ENCODE measurements at places on chromosomes 2 and 18. TPM values are rescaled to one million over a fixed set of nuclear protein-coding genes. Genes with fewer than 3 reads are reported as not detected.
A peak's percentile ranks its signal among the peaks of the same experiment; 100 is the strongest.

DNA sequence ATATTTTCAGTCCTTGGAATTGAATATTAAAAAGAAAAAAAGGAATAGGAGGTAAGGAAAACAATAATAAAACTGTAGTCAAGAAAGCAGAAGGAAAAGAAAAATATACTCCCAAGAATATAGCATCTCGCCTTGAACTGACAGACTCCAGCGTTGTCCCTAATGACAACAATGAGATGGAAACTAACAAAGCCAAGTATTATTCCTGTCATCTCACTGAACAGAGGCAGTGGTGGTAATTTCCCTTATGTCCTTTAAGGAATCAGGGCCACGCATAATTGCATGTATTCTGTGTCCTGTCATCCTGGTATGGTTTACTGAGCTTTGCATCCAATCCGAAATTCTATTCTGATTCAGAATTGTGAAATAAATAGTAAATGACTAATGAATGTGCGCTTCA, 158.9 kb downstream of the LRRTM4 start:
- DNase-seq: no peak

DNA sequence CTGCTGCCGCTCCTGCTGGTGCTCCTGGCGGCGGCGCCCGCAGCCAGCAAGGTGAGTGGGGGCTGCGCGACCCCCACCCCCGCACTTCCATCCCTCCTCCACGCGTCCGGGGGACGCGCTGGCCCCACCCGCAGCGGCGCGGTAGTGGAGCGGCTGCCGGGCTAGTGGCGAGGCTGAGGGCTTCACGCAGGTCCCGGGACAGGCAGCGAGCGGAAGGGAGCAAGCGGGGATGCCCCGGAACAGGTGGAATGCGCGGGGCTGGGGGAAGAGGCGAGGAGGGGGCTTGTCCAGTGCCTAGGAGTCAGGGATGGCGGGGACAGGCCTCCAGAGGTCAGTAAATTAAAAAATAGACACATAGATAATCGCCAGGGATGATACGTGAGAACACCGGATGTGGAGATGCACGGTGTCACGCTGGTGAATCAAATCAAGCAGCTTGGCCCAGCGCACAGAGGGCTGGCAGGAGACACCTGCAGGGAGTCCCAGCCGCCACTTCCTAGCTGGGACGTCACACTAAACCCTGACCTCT, 403 bp downstream of the COL4A3 start:
- DNase-seq: peak; percentile 72

GRCh38 chr2:208698114-208698513, 291.5 kb downstream of the PTH2R start:
- DNase-seq: no peak

DNA sequence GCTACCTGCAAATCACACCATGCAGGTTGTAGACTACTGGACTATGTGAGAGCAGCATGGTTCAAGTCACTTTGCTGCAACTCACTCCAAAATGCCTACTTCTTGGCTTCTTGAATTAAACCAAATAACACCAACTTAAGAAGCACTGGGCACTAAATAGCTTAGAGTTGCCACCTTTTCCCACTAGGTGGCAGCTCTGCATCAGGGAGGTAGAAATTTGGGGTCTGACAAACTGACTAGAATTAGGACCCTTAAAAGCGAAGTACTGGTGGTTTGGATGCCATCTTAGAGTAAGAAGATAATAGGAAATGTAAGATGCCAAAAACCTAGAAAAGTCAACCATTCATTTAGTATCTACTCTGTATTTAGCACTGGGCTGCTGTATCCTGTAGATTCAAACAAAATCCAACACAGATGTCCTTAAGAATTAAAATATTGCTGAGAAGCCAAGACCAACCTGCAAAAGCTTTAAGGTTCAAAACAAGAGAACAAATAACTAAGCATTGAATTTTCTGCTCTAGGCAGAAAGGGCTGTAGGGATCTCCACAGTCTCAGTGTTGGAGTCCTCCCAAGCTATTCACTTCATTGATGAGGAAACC, 65.5 kb downstream of the CCBE1 start:
- no peak for DNase-seq

DNA sequence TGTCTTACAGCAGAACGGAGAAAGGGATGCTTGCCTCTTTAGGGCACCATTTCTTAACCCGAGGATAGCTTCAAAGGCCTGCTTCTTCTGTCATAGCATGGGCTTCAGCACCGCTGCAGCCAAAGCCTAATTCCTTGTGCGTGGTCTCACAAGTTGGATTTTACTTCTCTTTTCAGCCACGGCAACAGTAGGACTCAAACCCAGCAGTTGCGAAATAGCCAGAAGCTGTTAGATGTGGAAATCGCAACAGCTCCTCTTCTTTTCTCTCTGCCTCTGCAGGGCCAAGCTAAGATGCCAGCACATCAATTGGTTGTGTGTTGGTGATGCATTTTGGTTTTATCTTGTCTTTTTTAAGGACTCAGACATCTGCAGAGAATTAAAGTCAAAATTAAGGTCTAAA, 3.1 kb downstream of the NRXN1 start:
- no peak for DNase-seq

- no peak for DNase-seq
Measured at GRCh38 chr2:59734743-59735142, 818.7 kb downstream of the BCL11A start.

- DNase-seq: no peak
Measured at GRCh38 chr2:69686813-69687212, 43.3 kb upstream of the AAK1 start.

DNA sequence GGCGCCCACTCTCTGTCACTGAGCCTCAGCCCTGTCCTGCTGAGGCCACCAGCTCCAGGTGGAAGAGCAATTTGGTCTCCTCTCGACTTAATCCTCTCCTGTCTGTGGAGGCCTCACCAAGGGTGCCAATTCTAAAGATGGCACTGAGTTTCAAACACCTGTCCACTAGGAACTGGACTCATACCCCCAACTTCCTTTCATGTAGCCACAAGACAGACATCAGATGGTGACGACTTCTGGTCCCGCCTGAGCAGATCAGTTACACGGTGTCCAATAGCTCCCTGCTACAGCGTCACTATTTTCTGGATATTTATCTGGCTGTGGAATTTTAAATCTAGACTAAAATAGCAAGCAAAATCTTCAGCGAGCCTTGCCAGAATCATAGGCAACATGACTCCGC, 24.5 kb upstream of the SP5 start:
- no peak for DNase-seq

DNA sequence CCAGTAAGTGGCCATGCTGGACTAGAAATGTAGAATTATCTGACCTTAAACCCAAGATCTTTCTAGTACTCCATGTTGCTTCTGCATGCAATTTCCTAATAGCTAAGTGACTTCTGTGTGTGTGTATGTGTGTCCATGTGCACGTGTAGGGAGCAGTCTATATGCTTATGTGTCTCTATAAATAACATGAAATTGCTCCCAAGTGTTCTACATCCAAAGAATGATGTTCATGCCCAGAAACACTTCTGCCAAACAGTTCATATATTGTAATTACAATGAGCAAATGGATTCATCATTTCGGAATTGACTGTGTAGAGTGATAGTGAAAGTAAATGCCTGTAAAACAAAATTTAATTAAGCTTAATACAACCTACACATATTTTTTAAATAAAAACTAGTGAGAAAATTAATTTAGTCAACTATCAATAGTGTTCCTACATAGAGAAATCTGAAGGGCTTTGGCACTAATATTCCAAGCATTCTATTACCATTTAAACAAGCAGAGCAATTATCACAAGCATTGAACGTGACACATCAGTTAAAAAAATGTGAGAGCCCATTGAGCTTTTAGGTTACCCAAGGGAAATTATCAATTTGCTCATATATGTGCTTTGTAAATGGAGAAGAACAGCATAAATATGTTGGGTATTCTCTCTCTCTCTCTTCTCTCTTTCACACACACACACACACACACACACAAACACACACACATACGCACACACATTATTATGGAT, 1067.4 kb downstream of the CNTNAP5 start:
- DNase-seq: no peak

DNA sequence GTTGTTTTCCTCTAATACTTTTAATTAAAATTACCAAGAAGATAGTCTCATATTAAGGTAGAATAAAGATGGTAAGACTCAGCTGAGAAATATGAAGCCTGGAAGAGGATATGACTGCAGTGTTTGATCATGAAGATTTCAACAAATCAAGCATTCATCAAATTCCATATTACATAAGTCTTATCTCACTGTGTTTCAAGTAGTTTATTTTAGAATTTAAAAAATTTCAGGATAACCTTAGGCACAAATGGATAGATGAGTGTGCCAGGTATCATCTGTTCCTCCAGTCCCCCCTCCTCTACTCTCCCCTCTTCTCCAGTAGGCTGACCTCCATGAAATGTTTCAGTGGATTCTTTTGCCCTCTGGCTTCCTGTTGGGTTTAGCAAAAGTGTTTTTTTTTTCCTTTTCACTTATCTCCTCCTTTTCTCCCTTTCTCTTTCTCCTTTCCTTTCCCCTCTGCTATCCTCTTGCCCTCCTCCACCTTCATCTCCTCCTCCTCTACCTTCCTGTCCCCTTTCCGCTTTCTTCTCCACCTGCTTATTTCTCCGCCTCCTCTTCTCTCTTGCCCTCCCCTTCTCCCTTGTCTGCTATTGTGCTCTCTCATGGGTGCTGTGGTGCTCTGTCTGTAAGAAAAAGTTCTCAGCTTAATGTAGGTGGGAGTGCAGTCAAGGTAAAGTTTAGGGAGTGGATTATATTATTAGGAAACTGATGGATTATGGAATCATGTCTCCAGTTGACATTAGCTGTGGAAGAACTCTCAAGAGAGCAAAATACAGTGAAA, 72.8 kb downstream of the ABI2 start:
- DNase-seq: no peak

- DNase-seq: no peak
Measured at GRCh38 chr2:6341588-6342129, 524.0 kb downstream of the CMPK2 start.

- no peak for DNase-seq
Measured at GRCh38 chr2:222179592-222179991, 119.2 kb downstream of the PAX3 start.

- DNase-seq: no peak
Measured at GRCh38 chr18:35753306-35753910, 171.9 kb downstream of the GALNT1 start.

DNA sequence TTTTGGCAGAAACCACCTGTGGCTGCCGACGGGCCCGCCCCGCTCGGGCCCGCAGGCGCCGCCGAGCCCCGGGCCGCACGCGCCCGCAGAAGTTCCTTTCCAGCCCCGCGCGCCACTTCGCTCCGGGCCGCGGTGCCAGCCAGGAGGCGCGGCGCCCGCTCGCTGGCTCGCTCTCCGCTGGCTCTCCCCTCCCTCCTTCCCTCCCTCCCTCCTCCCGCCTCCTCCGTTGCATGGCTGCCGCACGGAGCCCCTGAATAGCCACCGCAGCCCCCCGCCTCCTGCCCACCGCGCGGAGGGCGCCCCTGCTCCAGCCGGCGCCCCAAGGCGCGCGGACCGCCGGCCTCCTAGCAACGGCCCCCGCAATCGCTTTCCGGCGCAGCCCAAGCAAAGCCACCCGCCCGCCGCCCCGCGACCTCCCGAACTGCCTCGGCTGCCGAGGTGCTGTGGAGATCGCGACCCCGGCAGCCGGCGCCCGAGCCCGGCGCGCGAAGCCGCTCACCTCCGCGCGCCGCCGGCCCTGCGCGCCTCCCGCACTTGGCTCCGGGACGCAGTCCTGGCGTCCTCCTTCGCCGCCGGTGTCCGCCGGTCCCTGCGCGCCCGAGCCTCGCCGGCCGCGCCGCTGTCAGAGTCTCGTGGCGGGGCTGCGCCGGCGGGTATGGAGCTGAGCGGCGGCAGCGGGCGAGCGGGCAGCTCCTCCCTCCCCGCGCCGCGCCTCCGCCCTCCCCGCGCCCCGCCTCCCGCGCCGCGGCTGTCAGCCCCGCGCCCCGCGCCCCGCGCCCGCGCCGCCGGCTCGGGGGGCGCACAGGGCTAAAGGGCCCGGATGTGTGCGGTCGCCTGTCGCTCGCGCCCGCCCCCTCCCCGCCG, at the start of gene ZBTB7C:
TSS of gene ZBTB7C (minus strand) at position 657 of the 864 bp plus-strand sequence.
- peak; percentile 77 for DNase-seq

- DNase-seq: no peak
Measured at GRCh38 chr2:174247474-174248186, 702 bp downstream of the OLA1 start.

- DNase-seq: no peak
Measured at GRCh38 chr18:8847066-8847755, 141.9 kb downstream of the MTCL1 start.

DNA sequence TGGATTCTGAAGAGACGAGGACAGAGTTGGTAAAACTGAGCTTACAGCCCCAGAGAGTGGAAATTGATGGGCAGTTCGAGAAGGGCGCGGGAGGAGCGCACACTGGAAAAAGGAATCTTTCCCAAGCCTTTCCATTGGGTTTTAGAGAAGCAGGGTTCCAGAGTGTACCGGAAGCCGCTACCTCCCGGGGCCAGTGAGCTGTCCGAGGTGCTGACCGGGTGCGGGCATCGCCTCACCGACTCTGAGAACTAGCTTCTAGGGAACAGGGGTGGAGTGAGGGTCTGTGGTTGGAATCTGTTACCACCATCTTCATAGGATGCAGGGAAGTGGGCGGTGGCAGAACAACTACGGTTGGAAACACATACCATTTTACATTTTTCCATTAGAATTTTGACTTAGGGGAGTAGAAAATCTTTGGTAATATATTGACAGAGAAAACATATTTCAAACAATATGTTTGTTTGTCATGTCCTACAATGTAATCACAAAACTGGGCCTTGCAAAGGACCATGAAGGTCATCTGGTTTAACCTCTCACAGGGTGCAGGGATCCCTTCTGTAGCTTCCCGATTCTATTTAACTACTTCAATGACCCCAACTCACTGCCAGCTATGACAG, 724 bp downstream of the NMS start:
- DNase-seq: no peak

GRCh38 chr2:239579524-239580198, 178.8 kb upstream of the HDAC4 start:
- peak; percentile 37 for DNase-seq

GRCh38 chr2:52456561-52457377, 1310.8 kb upstream of the CHAC2 start:
- DNase-seq: no peak

DNA sequence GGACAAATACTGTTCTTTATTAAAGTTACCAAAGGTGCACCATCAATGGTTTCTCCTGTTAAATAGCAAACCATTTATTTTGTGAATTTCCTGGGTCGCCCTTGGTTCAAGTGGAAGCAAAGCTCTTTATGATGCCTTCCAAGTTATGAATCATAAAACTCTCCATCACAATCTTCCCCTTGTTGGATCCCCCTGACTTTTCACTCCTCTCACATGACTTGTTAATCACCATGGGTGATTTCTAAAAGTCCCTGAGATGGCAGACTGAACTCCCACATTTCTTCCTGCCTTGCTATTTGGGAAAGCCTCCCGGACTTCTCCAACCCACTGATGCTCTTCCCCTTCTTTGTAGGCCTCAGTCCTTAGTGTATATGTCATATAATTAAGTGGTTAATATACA, 176.0 kb downstream of the THADA start:
- DNase-seq: no peak

GRCh38 chr18:80106482-80107051, 2.5 kb upstream of the ADNP2 start:
- DNase-seq: no peak

GRCh38 chr2:230684270-230685168, 28.1 kb upstream of the CAB39 start:
- DNase-seq: no peak

Gene UGT1A1
- not detected for total RNA-seq

Gene CPLX4
- not detected for total RNA-seq

Gene DOK6
- 5.9 TPM for total RNA-seq

Gene FARSB
- total RNA-seq: 12.0 TPM

Gene LDLRAD4
- total RNA-seq: 18.4 TPM

Gene ZNF516
- 28.0 TPM for total RNA-seq

Gene IL1RL2
- total RNA-seq: 0.58 TPM

Gene ATG4B
- 72.0 TPM for total RNA-seq

Gene MBD5
- total RNA-seq: 42.1 TPM

Gene POTEJ
- not detected for total RNA-seq
